ENCODE measurements at places on chromosomes 13 and 19.

DNA sequence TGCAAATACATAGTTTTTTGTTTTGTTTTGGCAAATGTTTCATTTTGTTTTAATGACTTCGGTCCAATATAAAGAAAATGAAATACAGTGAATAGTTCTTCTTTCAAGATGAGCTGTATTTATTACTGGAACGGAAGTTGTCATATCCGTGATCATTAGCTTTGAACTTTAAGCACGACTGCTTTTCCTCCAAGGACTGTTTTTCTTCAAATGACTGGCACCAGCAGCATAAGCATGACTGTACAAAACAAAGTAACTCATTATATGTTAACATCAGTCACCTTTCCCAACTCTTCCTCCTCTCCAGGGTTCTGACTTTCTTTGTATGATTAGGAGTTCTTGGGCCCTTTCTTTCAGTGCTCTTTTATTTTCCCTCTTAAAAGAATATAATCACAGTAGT is 20.5 kb downstream of the EDNRB start:
- no peak for DNase-seq

GRCh38 chr13:45847554-45848224 is 3.9 kb downstream of the SIAH3 start:
- no peak for DNase-seq

DNA sequence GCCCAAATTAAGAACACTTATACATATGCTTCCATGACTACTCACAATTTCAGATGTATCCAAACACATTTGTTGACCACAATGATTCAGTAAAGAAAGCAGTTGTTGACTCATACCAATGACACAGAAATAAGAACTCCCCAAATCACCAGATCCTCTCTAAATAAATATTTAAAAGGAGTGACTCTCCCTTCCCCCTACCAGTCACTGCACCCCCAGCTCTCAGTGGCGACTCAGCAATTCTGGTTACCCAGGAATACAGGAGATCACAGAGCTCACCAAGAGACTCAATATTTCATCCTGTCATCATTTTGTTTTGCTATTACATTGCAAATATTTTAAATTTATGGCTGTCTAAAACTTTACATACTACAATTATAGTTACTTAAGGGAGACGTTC is 131.5 kb downstream of the RGCC start:
- no peak for DNase-seq

DNA sequence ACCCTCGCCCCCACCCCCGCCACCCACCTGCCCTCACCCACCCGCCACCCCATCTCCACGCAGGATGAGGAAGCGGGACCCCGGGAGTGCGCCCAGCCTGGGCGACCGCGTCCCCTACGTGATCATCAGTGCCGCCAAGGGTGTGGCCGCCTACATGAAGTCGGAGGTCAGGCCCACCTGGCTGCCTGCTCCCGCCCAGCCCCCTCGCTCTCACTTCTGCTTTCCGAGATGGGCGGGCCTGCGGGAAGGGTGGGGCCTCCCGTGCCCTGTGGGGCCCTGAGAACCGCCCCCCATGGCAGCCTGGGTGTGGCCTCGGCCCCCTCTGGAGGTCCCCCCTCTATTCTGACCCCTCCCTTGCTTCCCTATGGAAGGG is 3.1 kb upstream of the SPIB start:
- DNase-seq = no peak

- DNase-seq = no peak
These were observed 4.3 kb upstream of the DUXA start for GRCh38 chr19:57171551-57172081.

- no peak for DNase-seq
These were observed 96.8 kb upstream of the DOCK9 start for GRCh38 chr13:99074693-99075092.

GRCh38 chr19:33191501-33191900 is 2.6 kb upstream of the LRP3 start:
- DNase-seq = no peak

- DNase-seq = no peak
These were observed 49.4 kb upstream of the TNFSF11 start for GRCh38 chr13:42524487-42525034.

DNA sequence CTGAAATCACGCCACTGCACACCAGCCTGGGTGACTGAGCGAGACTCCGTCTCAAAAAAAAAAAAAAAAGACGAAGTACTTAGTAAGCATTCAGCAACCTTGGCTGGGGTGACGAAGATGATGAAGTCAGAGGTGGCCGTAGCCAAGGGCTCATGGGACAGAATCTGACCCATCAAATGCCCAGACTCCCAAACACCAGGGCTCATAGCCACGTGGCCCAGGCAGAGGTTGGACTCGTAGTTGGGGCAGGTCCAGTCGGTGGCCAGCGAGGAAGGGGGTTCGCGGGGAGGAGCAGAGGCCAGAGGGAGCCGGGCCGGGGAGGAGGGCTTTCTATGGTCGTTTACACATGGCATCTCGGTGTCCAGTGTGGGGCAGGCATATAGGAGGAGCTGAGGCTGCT is 52.1 kb upstream of the EHD2 start:
- no peak for DNase-seq

- DNase-seq = no peak
These were observed 772 bp downstream of the SIGLEC8 start for GRCh38 chr19:51457351-51458013.
